ENCODE measurements at places on chromosomes 1 and 21.

DNA sequence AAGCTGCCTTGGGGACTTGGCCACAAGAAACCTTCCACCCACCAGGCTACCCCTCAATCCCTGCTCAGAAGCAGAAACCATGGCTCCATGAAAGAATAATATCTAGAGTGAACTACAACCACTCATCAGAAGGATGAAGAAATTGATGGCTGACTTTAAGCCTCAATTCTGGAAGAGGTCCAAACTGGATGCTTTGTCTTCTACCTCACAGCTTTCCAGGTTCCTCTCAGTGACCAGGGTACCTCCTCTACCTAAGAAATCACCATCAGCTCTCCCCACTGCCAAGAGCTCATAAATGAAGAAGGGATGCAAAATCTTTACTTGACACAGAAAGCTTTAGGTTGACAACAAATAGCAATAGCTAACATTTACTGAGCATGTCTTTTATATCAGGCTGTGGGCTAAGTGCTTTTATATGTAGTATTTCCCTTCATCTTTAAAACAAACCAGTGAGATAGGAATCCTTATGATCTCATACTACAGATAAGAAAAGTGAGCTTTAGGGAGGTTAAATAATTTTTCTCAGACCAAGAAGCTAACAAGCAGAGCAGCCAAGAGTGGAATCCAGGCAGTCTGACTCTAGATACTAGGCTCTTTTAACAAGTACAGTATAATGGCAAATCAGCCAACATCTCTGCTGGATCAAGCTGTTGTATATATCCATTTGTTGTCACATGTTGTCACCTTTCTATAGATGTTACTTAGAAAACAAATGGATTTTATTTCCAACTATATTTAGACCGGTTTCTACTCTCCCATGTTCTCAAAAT lies 243.0 kb upstream of the SGIP1 start:
- no peak for DNase-seq

DNA sequence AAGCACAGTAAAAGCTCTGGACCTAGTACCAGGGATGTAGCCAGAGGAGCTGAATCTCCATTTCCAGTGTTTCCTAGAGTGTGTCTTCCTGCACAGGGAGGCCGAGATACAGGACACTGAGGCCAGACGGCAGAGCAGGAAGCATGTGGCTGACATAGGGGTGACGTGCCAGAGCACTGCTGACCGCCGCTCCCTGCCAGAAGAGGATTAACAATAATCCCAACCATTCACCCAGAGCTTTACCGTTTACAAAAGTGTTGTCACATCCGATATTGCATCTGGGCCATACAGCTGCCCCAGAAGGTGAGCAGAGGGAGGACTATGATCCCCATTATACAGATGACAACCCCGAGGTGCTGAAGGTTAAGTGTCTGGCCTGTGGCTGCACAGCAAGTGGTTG lies 5.8 kb upstream of the CLDN19 start:
- no peak for DNase-seq

DNA sequence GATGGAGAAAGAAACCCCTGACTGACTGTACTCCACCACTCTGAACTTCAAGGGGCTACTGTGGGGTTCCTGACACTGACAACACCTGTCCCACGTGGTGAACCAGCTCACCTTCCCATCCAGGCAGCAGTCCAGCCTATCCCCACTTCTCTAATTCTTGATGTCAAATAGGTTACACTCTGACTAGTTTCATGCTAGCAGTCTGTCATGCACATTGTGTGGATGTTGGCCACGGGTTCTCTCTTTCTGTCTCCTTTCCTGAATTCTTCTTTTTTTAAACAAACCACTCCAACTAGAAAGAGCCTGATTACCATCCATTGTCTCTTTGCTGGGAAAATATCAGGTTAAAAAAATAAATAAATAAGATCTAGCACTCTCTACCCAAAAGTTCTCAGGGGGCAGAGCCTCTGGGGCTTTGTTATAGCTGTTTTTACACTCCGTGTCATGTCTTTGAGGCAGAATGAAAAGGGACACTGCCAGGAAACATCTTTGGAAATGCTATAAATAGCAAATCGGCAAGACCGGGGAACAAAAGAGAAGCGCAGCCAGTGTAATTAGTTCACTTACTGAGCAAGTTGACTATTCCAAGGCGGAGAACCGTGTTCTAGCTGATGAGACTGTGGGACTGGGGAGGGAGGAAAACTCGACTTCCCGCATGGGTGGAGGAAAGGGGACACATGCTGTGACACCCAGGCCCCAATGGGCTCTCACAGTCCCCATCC lies 356.1 kb downstream of the OMA1 start:
- DNase-seq: no peak

DNA sequence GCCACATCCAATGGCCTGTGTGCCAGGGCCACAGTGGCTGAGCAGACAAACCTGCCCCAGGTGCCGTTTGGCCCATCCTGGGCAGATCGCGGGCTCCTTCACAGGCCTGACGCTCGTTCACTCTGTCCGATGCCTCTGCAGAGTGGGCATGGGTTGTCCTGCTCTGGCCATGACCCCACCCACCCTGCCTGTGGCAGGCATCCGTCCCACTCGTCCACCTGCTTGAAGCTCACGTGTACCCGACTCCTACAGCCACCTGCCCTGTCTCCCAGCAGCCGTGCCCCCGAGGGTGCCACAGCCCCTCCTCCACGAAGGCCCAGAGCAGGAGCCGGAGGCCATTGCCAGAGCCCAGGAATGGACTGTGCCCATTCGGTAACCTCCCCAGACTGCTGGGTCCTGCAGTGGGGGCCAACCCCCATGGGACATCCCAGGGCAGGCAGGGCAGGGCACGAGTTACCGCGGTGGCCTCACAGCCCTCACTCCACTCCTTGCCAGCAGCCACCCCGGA lies 41.9 kb downstream of the TRIM11 start:
- no peak for DNase-seq

GRCh38 chr1:88079036-88079435 lies 605.0 kb upstream of the PKN2 start:
- no peak for DNase-seq

- no peak for DNase-seq
Measured at GRCh38 chr1:38297842-38298241, 251.2 kb upstream of the POU3F1 start.

- DNase-seq: no peak
Measured at GRCh38 chr21:41566500-41567014, 58.6 kb upstream of the TMPRSS2 start.

DNA sequence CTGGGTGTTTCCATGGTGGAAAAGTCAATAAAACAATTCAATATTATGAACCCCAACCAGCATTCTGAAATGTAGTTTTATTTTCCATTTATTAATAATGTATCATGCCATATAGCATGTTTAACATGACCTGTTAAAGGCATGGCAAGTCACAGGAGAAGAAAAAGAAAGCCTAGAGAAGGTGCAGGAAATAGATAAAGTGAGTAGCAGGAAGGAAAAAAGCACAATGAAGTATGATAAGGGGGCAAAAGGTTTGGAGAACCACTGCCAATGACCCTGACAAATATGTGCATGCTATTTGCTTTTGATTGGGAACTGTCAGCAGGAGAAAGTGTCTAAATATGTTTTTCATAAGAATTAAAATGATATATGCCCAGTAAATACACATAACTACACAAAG lies 85.6 kb downstream of the HMCN1 start:
- no peak for DNase-seq

DNA sequence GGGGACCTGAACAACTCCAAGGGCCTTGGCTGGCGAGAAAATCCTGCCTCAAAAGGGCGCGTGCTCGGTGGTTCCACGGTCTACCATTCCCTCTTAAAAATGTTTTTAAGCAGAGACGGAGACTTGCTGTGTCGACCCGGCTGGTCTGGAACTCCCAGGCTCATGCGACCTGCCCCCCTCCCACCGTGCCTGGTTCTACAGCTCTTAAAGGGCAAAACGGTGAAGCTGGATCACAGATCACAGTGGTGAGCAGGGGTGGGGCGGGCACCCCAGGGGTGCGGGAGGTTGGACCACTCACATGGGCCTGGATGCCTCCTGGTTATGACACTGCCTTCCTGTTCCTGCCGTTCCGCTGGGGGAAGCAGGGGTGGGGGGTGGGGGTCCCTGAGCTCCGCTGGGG lies 4.2 kb upstream of the C1orf159 start:
- DNase-seq: no peak

- DNase-seq: no peak
Measured at GRCh38 chr1:183180218-183180617, 5.8 kb upstream of the LAMC2 start.

GRCh38 chr1:156422602-156423091 lies 53.6 kb downstream of the RHBG start:
- DNase-seq: no peak

DNA sequence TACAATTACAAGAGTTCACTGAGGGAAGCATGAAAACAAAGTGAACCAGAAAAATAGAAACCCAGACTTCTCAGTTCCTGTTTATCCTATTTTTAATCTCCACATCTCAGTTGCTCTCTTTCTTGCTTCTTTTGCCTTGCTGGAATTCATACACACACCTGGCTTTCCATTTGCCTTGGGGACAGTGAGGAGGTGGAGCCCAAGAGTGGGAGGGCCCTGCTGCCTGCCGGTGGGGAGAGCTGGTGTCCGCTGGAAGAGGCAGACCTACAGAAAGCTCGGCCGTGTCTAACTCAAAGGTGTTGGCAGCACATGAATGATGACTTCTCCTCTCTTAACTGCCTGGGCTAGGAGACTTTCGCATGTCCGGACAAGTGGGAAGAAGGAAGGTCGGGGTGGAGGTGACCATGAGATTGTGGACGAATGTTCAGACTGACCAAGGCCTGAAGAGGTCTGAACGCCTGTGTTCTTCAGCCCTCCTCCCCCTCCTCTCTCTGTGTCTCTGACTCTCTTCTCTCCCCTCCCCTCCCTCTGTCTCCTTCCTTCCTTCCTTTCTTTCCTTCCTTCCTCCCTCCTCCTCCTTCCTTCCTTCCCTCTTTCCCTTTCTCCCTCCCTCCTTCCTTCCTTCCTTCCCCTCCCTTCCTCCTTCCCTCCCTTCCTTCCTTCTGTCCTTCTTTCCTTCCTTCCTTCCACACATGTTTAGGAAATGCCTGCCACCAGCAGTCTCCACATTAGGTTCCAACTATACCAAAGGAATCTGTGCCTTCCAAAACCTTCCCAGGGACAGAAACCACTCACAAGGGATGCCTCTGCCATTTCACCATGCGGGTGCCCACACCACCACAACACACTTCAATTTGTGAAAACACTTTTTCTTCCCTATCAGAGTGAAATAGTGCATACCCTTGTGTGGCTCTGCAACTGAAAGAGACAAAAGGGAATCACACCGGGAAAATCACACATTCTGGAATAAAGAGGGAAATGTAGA lies 157.3 kb upstream of the RUNX1 start:
- peak; percentile 66 for DNase-seq

GRCh38 chr1:240362826-240363225 lies 249.1 kb downstream of the GREM2 start:
- DNase-seq: no peak

GRCh38 chr1:42152119-42152518 lies 1.1 kb upstream of the GUCA2B start:
- no peak for DNase-seq

DNA sequence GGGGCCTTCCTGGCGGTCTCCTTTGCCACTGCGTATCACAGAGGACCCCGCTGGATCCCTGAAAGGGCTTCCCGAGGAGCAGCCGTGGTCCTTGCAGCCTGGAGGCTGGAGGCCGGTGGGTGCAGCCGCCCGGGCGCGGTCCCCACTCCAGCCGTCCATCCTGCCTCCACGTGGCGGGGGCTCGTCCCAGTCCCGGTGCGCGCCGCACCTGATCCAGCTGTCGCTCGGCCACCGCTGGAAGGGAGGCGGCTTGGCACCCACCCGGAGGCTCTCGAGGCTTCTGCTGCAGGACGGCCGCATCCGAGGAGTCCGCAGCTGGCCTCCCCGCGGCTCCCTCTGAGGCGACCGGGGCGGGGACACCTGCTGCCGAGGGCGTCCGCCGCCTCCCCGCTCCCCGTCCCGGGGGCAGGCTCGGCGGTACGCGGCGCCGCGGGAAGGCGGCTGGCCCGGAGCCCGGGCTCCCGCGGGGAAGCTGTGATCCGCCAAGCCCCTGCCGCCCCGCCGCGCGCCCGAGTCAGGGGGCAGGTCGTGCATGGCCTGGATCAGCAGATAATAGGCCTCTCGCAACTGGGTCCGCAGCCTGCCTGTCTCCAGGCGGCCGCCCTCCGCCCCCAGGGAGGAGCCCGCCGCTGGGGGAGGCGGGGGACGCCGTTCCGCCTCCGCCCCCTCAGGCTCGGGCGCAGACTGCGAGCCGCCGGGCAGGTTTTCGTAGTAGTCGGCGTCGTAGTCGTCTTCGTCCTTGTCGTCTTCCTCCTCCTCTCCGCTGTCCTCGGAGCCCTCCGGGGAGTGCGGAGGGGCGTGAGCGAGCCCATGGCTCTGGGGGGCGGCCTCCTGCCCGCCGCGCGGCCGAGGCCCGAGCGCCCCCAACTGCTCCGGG lies at the start of gene SYDE2:
TSS of gene SYDE2 (minus strand) at position 554 of the 877 bp plus-strand sequence. CDS start at position 534, 20 bp downstream.
- DNase-seq: peak; percentile 35

DNA sequence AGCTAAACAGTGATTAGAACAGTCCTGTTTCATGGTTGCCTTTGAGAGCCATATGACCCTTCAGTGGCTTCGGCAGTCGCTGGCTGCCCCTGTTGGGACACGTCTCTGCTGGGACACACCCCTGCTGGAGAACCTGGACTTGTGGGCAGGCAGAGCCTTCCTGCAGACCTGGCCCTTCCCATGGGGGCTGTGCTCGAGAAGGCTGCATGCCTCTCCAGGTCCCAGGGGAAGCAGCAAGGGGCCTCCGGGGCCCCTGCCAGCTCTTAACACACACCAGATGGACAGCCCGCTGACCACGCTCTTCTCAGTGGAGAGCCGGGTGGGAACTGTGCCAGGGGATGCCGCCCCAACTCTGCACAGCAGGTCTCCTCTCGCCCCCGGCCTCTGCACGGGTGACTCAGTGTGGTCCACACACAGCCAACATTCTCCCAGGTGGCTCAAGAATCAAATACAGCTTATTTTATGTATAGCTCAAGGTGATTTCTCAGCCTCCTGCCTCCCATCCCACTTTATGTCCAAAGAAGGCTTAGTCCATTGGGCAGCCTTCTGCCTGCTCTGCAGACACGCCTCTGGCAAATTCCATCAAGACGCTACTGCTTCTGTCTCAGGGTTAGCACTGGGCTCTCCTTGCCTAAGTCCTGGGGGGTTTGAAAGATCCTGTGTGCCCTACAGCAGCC lies 450.8 kb downstream of the KIF26B start:
- DNase-seq: no peak

DNA sequence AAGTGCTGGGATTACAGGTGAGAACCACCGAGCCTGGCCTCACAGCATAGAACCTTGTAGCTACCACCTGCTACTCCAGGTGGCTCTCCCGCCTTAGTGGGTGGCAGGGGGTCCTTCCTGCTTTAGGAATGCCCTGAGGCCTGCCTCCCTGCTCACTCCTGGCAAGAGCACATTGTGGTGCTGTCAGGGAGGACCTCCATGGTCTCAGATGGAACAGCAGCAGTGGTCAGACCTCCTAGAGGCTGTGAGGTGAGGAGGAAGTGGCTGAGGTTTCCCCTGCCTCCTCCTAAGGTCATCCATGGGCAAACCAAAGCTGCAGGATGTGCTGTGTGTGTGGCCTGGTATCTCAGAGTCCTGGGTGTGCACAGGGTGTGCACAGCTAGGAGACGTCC lies 6.7 kb downstream of the SOX13 start:
- DNase-seq: no peak

GRCh38 chr1:20785907-20786252 lies 1.2 kb downstream of the HP1BP3 start:
- no peak for DNase-seq

All from OCI-LY7 (cell line).